Neural progenitor cell (in vitro differentiated cells): ENCODE measurements at places on chromosomes 1 and 21. TPM values are rescaled to one million over a fixed set of nuclear protein-coding genes. Genes with fewer than 3 reads are reported as not detected.

- no peak for DNase-seq
These were observed 24.2 kb downstream of the SPRTN start for GRCh38 chr1:231362325-231362724.

- no peak for DNase-seq
These were observed 1230.7 kb upstream of the NCAM2 start for GRCh38 chr21:19767546-19767945.

ACTL8 gene
- total RNA-seq, result 0.15 TPM in 1 of 2 replicates, not detected in the other

PRKCZ gene
- 33.4 and 47.2 TPM in 2 replicates for total RNA-seq
